ENCODE measurements at places on chromosomes 2 and 18.
A peak's percentile ranks its signal among the peaks of the same experiment; 100 is the strongest.

- DNase-seq: peak; percentile 12
Measured at GRCh38 chr2:23669413-23670244, 257.3 kb downstream of the ATAD2B start.

GRCh38 chr2:217291259-217291658, 431.4 kb upstream of the TNP1 start:
- DNase-seq: no peak

DNA sequence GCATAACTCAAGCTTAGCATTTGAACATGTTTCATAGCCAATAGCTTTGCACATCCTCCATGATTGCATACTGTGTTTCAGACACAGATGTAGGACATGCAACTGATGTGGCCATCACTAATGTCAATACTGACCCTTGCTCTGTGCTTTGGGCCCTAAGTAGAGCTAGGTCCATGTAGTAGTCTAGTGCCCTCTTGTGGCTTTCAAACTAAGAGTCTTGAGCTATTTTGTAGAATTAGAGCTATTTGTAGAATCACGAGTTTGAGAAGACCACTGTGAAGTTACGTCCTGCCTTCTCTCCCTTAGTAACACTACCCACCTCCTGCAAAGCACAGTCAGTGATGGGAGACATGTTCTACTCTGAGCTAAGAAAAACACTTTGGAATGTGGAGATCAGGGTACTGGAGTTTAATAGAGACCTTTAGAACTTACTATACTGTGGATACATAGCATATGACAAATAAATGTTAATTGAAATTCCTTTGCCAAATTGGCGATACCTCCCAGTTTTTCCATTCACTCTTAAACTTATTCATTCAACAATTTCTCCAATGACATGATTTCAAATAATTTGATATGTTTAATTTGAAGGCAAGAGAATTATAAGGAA, 306.5 kb upstream of the TNP1 start:
- DNase-seq: no peak

DNA sequence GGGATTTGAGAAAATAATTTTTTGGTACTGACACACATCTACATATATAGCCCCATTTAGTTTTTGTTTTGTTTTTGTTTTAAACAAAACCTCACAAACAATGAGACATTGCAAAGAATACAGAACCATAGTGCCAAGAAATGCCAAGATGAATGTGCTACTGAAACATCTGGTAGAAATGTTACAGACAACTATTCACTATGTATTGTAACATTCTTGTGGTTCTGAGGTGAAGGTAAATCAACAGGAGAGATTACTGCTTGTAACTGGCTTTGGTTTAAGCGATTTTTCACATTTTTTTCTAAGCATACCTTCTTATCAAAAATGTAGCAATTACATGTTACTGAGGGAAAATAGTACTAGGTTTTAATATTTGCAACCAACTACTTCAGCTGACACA, 281.3 kb downstream of the ZNF804A start:
- peak; percentile 1 for DNase-seq

DNA sequence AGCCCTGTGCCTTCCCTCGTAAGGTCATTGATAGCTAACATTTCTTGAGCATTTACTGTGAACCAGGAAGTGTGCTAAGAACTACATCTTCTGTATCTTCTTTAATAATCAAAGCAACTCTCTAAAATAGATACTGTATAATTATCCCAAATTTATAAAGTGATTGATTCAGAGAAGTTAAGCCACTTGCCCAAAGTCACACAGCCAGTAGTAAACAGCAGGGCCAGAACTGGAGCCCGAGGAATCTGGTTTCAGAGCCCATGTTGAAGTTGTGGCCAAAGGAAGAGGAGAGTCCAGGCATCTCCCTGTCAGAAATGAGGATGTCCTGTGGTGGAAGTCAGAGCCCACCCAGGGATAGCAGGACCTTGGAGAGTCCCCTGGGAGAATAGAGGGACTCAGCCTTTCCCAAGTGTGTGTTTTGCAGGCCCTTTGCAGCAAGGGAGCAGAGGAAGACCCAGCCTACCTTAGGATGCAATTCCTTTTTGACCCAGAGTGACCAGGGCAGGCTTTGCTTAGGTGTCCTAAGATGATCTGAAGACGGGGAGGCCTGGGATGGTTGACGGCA, 134.2 kb downstream of the DYSF start:
- no peak for DNase-seq

DNA sequence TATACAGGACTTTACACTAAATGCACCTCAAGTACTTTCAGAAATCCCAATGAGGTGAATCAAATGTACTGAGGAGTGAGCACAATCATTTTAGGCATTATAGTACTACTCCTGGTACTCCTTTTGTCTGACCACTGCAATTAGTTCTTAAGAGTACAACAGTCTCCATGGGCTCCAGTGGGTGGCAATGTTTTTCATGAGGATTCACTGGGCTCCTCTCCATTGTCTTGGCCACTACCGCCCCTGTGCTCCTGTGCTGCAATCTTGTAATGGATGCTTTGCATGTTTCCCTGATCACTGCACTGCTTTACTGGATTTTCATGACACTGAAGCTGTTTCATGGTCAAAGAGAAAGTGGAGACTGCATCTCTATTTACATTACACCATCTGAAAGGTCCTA, 268.5 kb upstream of the ZSWIM2 start:
- no peak for DNase-seq

DNA sequence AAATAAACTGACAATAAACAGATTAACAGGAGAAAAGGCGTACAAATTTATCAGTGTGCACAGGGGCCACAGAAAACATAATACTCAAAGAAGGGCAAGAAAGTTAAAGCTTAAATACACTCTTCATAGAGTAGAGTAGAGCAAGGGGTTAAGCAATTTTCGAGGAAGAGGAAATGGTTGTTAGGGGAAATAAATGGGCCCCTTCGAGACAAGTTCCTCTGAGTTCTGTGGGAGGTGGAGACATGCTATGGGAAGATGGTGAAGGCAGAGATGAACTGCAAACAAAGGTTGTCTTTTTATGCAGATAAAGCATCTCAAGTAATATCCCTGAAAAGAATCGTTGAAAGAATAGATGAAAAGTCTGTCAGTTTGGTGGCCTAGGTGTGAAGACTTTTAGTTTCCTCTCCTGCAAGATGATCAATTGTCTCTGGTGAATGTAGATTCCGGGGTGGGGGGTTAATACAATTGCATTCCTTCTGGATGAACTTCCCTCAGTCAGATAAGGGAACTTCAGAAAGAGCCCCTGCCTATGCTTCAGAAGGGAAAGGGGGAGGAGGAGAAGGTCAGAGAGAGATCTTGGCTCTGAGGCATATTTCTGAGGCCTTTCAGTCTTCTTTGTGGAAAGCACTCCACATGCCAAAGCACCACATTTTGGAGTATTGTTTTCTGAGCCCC, 127.0 kb downstream of the METTL4 start:
- DNase-seq: no peak

- no peak for DNase-seq
Measured at GRCh38 chr2:19033240-19033639, 325.2 kb downstream of the OSR1 start.

GRCh38 chr18:61597316-61597715, 264.1 kb downstream of the CDH20 start:
- no peak for DNase-seq

DNA sequence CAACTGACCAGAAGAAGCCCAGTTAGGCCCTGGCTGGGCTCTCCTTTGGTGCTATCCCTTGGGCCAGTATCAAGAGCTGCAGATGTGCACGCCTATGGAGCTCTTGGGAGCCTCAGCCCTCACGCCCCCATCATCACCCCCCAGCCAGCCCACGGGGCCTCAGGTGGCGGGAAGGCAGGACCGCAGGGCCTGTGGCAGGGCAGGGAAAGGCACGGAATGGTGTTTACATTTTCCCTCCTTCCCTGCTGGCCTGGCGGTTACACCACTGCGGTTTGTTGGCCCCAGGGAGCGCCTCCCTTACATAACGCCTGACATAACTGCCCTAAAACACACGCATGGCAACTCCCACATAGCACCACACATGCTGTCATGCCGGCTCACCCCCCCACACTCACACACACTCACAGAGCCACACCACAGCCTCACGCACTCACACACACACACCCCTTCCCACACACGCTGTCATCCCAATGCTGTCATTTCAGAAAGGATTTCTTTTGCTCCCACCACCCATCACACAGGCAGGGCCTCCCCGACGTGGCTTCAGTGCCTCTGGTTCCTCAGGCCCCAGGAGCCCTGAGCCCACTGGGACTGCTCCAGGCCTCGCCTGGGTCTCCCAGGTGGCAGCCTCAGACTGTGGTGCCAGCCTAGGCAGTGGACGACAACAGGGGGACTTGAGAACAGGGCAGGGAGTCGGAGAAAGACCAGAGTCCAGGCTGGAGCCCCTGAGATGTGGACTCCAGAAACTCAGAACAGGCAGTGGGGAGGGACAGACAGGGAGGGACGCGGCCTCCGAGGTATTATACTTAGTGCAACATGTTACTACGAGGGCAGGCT, 15.7 kb downstream of the ZFP36L2 start:
- DNase-seq: peak; percentile 79

GRCh38 chr2:55883829-55884228, 39.8 kb downstream of the EFEMP1 start:
- no peak for DNase-seq

GRCh38 chr18:38847326-38847725, 1281.7 kb upstream of the CELF4 start:
- no peak for DNase-seq

DNA sequence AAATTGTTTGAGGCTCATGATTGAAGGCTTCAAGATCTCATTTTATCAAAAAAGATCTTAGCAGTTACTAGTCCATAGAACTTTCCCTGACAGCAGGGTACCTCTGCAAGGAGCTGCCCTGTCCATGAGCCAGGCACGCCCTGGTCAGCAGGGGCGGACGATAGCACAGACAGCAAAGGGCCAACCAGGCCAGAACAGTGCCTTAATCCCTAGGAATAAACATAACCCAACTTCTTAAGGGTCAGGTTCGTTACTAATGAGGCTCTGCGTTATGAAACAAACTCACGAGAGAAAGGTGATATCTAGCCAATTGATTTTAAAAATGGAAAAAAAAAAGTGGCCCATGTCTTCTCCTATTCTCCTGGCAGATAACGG, 59.2 kb downstream of the BCL2 start:
- no peak for DNase-seq

GRCh38 chr2:214019229-214019972, 391.5 kb upstream of the VWC2L start:
- peak; percentile 76 for DNase-seq

DNA sequence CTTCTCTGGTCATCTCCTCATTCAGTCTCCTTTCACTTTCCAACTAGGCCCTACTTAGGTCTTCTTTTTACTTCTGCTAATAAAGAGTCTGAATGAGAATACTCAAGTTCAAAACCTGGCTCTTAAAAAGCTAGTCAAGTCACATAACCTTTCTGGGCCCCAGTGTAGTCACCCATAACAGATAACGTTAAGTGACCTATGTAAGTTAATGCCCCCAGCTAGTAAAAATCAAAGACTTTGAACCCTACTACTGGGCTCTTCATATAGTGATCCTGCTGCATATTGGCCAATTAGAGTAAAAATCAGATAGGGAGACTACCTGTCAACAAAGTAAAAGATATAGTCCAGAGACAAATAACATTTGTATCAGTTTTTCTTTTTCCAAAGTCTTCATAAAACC, 17.7 kb downstream of the ARL5A start:
- DNase-seq: no peak

GRCh38 chr2:55114597-55114996, 64.3 kb upstream of the RTN4 start:
- DNase-seq: no peak

All from fibroblast of skin of left biceps (primary cell).